ENCODE measurements at places on chromosomes 11 and 22. TPM values are rescaled to one million over a fixed set of nuclear protein-coding genes. Genes with fewer than 3 reads are reported as not detected.

DNA sequence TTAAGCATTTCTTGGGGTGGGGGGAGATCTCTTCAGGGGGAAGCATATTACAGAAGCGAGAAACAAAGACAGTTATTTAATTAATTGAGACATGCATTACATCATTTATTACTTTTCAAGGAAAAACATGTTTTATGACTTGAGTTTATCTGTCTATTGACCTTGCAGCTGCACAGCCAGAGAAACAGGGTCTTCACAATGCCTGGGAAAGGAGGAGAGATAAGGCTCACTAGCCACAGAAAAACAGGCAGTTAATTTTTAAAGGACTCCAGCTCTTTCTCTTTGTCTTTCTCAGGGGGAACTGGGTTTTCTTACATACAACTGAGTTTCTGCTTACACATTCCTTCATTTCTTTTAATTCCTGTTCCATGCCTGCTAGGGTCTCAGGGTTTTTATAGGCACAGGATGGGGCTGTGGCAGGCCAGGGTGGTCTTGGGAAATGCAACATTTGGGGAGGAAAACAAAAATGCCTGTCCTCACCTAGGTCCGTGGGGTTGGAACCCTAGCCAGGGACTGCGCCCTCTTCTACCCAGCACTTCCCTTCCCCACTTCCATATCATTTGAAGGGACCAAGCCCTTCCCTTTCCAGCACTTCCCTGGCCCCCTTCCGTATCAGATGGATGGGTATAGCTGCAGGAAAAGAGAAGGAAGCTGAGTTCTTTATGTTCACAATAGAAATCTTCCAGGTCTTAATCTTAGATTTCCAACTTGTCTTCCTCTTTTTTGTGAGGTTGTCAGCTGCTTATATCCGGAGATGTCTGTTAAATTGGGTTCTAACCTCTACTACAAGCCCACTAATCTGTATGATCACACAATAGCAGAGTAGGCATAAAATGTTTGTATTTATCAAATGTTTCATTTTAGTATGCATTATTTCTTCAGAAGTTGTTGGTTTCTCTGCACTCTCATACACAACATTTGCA lies 38.3 kb downstream of the BIRC2 start:
- no peak for DNase-seq

DNA sequence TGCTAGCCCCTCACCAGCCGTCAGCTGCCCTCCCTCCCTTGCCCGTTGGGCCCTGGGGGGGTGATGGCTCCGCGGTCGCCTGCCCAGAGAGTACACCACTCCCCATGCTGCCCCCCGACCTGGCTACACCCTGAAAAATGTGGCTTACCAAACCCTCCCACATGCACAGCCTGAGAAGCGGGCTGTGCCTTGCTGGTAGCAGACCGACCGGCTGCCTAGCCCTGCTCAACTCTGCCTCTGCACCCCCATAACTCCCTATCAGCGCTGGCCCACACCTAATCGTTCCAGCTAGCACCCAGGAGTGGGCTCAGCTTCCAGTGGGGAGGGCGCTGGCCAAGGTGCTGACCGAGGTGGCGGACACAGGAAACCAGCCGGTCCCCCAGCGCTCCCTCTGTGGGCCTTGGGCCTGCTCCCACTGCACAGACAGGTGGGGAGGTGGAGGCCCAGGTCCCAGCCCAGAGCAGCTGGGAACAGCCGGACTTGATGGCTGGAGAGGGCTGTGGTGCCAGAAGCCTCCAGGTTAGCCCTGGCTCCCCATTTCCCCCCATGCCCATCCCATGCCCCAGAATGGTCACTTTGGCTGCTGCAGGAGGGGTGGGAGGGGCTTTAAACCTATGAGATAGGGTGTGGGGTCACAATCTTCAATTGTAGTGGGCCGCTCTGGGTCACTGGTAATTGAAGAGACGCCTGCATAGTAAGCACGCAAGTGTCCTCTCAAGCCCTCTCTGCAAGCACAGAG lies 32.1 kb upstream of the PRODH start:
- DNase-seq: peak; percentile 44

- DNase-seq: no peak
Measured at GRCh38 chr11:123797114-123797513, 9.0 kb downstream of the OR6M1 start.

DNA sequence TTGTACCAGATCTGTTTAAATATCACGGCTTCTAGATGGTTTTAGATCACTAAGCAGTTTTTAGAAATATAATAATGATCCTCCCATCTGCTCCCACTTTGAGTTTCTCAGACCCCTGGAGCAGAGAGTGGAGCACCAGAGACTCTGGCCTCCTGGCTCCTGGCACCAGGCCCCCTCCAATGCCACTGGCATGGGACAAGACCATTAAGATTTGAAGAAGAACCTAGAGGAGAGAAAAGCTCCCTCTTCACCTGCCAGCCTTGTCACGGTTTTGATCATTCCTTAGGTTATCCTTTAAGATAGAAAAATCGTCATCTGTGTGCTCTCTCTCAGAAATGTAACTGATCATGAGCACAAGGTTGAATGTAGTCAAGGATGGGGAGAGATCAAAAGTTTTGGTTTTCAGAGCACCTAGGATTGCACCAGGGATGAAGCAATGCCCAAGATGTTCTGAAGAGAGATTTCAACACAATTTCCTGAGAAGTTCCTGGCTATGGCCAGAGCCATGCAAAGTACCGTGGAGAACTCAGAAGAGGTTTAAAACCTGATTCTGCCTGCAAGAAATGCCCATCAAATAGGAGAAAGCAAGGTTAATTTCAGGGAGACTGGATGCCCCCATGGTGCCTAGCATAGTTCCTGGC lies 22.2 kb downstream of the IL10RA start:
- DNase-seq: no peak

DNA sequence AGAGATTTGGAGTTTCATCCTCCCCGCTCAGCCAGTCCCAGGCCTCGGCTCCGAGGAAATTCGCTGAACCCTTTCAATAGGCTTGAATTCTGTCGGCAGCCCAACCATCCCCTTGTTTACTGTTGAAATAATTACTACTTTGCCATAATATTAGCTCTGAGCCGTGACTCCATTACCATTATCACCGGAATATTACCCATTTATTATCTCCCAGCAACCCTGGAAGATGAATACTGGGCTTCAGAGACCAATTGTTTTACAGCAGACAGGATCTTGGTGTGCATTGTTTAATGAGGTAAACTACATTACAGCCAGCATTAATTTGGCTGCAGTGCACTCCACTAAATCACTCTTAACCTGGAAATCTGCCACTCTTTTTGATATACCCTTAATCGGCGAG lies 867.4 kb downstream of the NTM start:
- DNase-seq: no peak

GRCh38 chr22:50060441-50061140 lies 2.5 kb upstream of the TTLL8 start:
- DNase-seq: no peak

DNA sequence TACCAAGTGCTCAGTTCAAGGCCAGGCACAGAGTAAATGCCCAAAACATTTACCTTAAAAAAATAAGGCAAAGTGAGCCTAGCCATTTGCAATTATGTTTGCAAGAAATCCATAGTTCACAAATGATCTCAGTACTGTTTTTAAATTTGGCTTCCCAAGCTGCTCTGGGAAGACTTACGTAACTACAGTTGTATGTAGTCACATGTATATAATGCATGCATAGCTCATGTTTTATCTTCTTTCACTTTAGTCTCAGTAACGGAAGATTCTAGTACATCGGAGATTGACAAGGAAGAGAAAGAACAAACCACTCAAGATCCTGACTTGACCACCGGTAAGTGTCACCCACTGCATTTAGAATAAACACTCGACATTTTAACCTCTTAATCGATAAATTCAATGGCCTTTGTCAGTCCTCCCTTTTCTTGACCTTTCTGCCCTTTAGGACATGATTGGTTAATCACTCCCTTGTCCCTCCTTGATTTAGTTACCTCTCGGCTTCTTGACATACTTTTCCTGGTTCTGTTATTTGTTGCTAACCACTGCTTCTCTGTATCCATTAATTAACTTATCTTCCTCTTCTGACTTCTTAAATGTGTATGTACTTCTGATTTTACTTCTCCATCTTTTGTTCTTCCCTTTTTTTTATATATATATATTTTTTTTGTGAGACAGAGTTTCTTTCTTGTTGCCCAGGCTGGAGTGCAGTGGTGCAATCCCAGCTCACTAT lies 18.0 kb upstream of the JHY start:
- no peak for DNase-seq

DNA sequence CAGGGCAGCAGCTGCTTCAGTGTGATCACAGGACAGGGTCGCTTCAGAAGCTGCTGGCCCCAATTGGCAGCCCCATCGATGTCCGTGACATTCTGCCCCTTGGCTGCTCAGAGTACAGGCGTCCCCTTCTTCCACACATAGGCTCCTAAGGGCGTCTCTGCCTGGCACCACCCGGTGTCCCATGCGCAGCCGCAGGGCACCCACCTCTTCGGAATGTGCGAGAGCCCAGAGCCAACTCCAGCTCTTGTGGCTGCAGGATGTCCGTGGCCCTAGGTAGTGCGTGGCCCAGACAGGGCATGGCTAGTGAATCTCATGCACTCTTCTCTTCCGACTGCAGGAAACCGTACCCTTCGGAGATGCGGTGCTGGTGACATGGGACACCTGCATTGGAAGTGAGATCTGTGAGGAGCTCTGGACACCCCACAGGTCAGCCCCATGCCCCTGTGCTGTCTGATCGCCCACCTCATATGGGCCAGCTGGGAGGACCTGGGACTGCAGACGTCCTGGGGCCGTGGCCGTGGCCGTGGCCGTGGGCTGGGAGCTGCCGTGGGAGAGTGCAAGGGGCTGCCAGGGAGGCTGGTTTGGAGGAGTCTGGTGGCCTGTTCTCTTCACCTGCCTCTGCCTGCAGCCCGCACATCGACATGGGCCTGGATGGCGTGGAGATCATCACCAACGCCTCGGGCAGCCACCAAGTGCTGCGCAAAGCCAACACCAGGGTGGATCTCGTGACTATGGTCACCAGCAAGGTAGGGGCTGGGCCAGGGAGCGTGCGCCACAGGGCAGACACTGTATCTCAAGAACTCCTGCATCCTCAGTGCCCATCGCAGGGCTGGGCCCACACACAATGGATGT lies 20.2 kb downstream of the NADSYN1 start:
- no peak for DNase-seq

Gene C11orf42
- not detected for total RNA-seq

Gene SYT13
- not detected for total RNA-seq
